ENCODE measurements at places on chromosomes 12 and 14. TPM values are rescaled to one million over a fixed set of nuclear protein-coding genes. Genes with fewer than 3 reads are reported as not detected.

The HOXC6 gene
- total RNA-seq = 4.9 TPM

The KCNH3 gene
- 2.2 TPM for total RNA-seq

The SIRT4 gene
- 0.71 TPM for total RNA-seq

The SLC25A47 gene
- not detected for total RNA-seq

The POLE gene
- total RNA-seq = 48.8 TPM

The KLRK1 gene
- total RNA-seq = not detected

The ZBTB25 gene
- total RNA-seq = 3.8 TPM

The CLEC1A gene
- total RNA-seq = not detected

The CFAP251 gene
- total RNA-seq = 1.1 TPM

The KRT85 gene
- total RNA-seq = 0.05 TPM

The GRIN2B gene
- 4.9 TPM for total RNA-seq

The CACNA1C gene
- total RNA-seq = 0.03 TPM

The RPGRIP1 gene
- total RNA-seq = 0.28 TPM

Data from A549 treated with AZD2906 at 1 μM for 4 hours (cell line).